ENCODE measurements at places on chromosomes 7 and 10. TPM values are rescaled to one million over a fixed set of nuclear protein-coding genes. Genes with fewer than 3 reads are reported as not detected.
A peak's percentile ranks its signal among the peaks of the same experiment; 100 is the strongest.

SPDYE2 gene
- not detected for total RNA-seq

- no peaks in the 10 kb centered on the region for H3K4me1 ChIP-seq
- H3K27me3 ChIP-seq = peaks cover 12% of the 10 kb centered on the region
- DNase-seq = peak; percentile 50
- H3K36me3 ChIP-seq = no peaks in the 10 kb centered on the region
These were observed 128.3 kb downstream of the SKAP2 start for GRCh38 chr7:26735976-26736600.

GRCh38 chr10:131978851-131979250 is 2.9 kb downstream of the BNIP3 start:
- peaks cover 44% of the 10 kb centered on the region for H3K36me3 ChIP-seq
- H3K4me1 ChIP-seq = no peaks in the 10 kb centered on the region
- peak; percentile 74 for DNase-seq
- peaks cover 7% of the 10 kb centered on the region for H3K27me3 ChIP-seq
- H3K4me3 ChIP-seq = peak overlapping the region; percentile 93
- no peak overlapping the region for H3K27ac ChIP-seq

DNA sequence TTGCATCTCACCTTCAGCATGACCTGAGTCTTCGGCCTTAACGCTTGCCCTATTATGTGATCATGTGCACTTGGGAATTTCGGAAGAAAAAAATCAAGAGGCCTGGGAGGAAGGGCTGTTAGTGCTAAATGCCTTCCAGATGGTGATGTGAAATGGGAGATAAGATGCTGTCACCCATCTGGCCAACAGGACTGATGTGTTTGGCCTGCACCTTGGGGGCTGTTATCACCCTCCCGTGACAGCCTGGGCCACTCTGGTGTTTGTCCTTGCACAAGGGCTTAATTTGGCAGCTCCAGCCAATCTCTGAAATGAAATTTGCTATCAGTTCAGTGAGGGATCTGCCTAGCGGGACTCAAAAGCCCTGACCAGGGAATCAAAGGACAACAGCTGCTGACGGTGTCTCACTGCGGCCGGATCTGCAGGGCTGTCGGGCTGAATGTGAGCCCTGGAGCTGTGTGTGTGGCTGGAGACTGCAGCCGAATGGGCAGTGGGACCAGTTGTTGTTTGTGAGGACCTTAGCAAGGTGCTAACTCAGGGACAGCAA is 131.4 kb upstream of the BTBD16 start:
- DNase-seq = no peak
- H3K36me3 ChIP-seq = peaks cover 17% of the 10 kb centered on the region
- H3K27me3 ChIP-seq = no peaks in the 10 kb centered on the region

GPR26 gene
- total RNA-seq = not detected

GRCh38 chr7:156064971-156065386 is 252.7 kb upstream of the SHH start:
- no peak for DNase-seq
- no peaks in the 10 kb centered on the region for H3K27me3 ChIP-seq
- no peaks in the 10 kb centered on the region for H3K4me1 ChIP-seq
- no peak overlapping the region for H3K27ac ChIP-seq
- H3K4me3 ChIP-seq = no peak overlapping the region

DNA sequence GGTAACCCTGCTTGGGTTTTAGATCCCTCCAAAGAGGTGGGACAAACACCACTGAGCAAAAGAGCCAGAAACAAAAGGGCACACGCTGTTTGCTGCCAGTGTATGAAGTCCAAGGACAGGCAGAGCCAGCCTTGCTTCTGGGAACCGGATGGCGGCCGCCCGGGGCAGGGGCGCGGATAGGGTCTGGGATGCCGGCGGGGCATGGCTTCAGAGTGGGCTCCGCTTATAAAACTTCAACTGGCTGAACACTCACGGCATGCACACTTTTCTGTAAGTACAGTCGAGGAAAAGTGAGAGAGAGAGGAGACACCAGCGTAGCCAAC is 62.6 kb downstream of the ASB13 start:
- no peak overlapping the region for H3K4me3 ChIP-seq
- H3K36me3 ChIP-seq = no peaks in the 10 kb centered on the region
- H3K27ac ChIP-seq = no peak overlapping the region
- no peaks in the 10 kb centered on the region for H3K4me1 ChIP-seq

DNA sequence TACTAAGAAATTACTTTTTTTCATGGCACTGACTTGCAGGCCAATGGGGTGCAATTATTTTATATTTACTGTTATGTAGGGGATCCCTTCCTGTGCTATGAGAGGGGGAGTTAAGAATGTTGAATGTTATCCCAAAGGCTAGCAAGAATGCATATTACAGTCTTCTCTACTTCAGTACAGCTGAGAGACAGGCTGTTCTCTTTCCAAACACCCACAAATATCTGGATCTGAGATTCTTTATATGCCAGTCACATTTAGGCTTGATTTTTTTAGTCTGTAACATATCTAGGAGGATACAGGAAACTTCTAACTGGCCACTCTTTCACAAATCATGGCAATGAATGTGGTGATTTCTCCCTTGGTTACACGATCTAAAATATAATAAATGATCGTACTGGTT is 266.4 kb upstream of the FZD8 start:
- no peak overlapping the region for H3K27ac ChIP-seq
- H3K36me3 ChIP-seq = no peaks in the 10 kb centered on the region
- peaks cover 10% of the 10 kb centered on the region for H3K4me1 ChIP-seq
- H3K27me3 ChIP-seq = no peaks in the 10 kb centered on the region

DNA sequence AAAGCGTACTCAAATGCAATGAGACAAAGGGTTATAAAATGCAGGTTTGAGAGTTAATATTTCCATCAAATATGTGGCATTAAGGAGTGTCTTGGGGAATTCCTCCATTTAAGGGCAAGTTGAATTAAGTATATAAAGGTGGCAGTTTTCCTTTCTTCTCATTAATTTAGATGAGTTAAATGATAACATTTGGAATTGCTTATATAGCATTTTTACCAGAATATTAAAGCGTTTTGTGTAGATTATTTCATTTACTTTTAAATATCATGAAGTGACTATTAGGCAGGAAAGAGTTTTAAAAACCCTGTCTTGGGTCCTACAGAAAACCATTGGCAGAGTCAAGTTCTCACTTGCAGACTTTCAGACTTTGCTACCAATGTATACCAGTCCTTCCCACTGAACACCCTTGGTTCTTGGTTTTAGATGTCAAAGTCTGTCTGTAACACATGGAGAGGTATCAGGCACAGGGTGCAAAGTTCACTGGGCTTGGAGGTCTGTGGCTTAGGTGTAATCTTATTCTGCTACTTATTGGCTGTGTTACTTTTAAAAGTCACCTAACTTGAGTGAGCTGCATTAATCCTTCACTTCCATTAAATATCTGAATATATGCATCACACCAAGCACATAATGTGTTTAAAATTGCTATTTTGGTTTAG is 51.0 kb downstream of the ASB4 start:
- H3K27me3 ChIP-seq = peaks cover 12% of the 10 kb centered on the region
- H3K36me3 ChIP-seq = no peaks in the 10 kb centered on the region
- H3K4me1 ChIP-seq = peaks cover 5% of the 10 kb centered on the region
- no peak overlapping the region for H3K27ac ChIP-seq

GRCh38 chr7:106629516-106629915 is 31.4 kb downstream of the CCDC71L start:
- no peaks in the 10 kb centered on the region for H3K36me3 ChIP-seq
- peaks cover 33% of the 10 kb centered on the region for H3K27me3 ChIP-seq
- H3K4me1 ChIP-seq = no peaks in the 10 kb centered on the region
- H3K4me3 ChIP-seq = no peak overlapping the region
- H3K27ac ChIP-seq = no peak overlapping the region
- DNase-seq = no peak

- H3K4me1 ChIP-seq = peaks cover 8% of the 10 kb centered on the region
- H3K4me3 ChIP-seq = no peak overlapping the region
- no peaks in the 10 kb centered on the region for H3K27me3 ChIP-seq
- no peak overlapping the region for H3K27ac ChIP-seq
- H3K36me3 ChIP-seq = no peaks in the 10 kb centered on the region
- DNase-seq = peak; percentile 52
These were observed 32.1 kb upstream of the CCSER2 start for GRCh38 chr10:84296091-84296981.

- no peak for DNase-seq
- H3K27ac ChIP-seq = no peak overlapping the region
- H3K4me1 ChIP-seq = peaks cover 8% of the 10 kb centered on the region
- peaks cover 49% of the 10 kb centered on the region for H3K27me3 ChIP-seq
- no peak overlapping the region for H3K4me3 ChIP-seq
These were observed 14.7 kb upstream of the HPS1 start for GRCh38 chr10:98461500-98461842.

MSMB gene
- 2.9 TPM for total RNA-seq

DNA sequence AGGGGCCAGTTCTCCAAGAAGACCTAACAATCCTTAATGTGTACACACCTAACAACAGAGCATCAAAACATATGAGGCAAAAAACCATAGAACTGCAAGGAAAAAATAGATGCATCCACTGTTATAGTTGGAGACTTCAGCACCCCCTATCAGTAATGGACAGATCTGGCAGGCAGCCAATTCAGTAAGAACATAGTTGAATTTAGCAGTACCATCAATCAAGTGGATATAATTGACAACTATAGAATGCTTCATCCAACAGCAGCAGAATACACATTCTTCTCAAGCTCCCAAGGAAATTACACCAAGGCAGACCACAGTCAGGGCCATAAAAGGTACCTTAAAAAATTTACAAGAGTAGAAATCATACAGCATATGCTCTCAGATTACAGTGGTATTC is 42.2 kb downstream of the POLL start:
- no peak overlapping the region for H3K27ac ChIP-seq
- H3K4me1 ChIP-seq = no peaks in the 10 kb centered on the region
- no peak for DNase-seq
- H3K27me3 ChIP-seq = no peaks in the 10 kb centered on the region
- H3K4me3 ChIP-seq = no peak overlapping the region

DNA sequence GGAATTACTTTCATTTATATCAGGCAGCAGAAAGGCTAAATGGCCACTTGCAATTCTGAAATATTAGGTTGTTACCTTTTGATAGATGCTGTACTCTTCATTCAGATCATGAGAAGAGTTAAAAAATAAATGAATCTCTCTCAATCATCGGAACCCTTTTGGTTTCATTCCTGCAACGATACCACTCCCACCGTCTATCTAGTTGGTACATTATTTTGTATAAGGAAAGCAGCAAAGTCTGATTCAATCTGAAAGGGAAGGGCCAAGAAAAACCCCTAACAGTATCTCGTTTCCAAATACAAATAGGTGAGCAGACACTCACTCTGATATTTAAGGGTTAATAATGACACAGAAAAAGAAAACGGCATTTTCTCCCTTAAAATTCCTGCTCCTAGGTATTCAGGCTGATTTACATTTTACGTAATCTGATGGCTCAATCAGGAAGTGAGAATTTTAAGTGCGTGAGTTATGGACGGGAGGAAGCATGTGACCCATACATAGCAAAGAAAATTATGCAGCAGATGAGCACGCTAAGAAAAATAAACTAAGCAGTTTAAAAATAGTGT is 209.4 kb upstream of the KLF14 start:
- no peak overlapping the region for H3K27ac ChIP-seq
- H3K4me1 ChIP-seq = peaks cover 3% of the 10 kb centered on the region
- no peak for DNase-seq
- H3K36me3 ChIP-seq = no peaks in the 10 kb centered on the region

DNA sequence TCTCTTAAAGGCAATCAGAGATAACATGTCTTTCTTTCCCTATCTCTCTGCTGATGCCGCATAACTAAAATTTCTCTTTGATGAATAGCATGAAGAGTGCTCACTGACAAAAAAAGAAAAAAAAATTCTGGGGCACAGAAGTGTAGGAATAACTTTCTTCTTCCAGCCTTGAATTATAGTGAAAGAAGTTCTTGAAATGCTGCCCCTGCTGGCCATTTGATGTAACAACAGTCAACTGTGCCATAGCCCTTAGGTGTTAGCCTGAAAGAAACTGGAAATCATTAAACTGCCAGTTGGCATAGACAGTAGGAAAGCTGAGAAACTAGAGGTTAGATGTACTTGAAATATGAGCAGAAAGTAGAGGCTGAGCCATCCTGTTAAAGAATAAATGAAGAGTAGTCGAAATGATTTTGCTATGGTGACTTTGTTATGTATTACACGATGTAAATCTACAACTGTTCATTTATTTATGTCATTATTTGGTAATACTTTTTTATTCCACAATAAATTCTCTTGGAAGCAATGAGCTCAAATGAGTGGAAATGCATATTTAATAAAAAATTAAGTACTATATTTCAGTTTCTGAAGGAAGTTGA is 48.3 kb upstream of the FAM171A1 start:
- peak; percentile 66 for DNase-seq
- H3K4me3 ChIP-seq = no peak overlapping the region
- no peaks in the 10 kb centered on the region for H3K27me3 ChIP-seq
- no peaks in the 10 kb centered on the region for H3K36me3 ChIP-seq
- H3K27ac ChIP-seq = no peak overlapping the region
- H3K4me1 ChIP-seq = no peaks in the 10 kb centered on the region

DNA sequence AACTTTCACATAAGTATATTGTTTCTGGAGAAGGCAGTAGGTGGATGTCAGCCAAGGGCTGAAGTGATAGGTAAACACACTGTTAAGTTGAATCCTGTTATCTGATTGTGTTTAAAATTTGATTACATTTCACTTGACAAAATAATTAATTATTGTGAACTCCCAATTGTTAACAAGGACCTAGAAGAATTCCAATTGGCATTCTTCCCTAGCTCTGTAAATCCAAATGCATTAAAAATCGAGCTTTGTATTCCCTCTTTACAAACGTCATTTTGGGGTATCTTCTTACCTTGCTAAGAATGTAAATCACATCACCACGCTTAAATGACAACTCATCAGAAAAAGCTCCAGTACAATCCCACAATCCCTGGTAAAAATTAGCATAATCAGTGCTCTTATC is 179.9 kb downstream of the SKAP2 start:
- no peak overlapping the region for H3K4me3 ChIP-seq
- H3K36me3 ChIP-seq = no peaks in the 10 kb centered on the region
- peaks cover 5% of the 10 kb centered on the region for H3K27me3 ChIP-seq
- no peaks in the 10 kb centered on the region for H3K4me1 ChIP-seq
- H3K27ac ChIP-seq = no peak overlapping the region

SPDYE6 gene
- total RNA-seq = not detected

DNA sequence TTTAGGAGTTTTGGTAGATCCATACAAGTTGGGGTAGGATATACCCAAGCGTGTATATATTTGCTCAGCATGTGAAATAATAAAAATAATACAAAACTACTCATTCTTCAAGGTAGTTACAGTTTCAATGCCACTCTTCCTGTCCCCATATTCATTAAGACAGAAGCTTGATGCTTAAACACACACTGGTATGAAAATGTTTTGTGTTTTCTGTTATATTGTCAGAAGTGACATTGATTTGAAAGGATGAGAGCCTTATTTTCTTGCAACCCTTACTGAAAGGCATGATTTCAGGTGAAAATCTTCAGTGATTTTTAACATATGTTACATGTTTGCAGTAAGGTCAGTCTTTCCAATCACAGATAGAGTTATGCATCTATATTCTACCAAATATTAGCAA is 233.6 kb downstream of the TRIL start:
- no peaks in the 10 kb centered on the region for H3K36me3 ChIP-seq
- H3K27ac ChIP-seq = no peak overlapping the region
- no peak overlapping the region for H3K4me3 ChIP-seq
- no peaks in the 10 kb centered on the region for H3K27me3 ChIP-seq
- peaks cover 3% of the 10 kb centered on the region for H3K4me1 ChIP-seq

MKX gene
- total RNA-seq = 0.17 TPM
